Activated T-helper 1 cell treated with anti-CD3 and anti-CD28 coated beads, Interleukin-2, amount 50 U/mL, for 16 hours (primary cell): ENCODE measurements at places on chromosomes 6 and 20.

- DNase-seq: no peak
Observed at GRCh38 chr6:105372142-105372848, 30.6 kb downstream of the PREP start.

- no peak for DNase-seq
Observed at GRCh38 chr6:56807989-56808337, 146.9 kb upstream of the BEND6 start.

GRCh38 chr20:8583012-8583565, 451.0 kb downstream of the PLCB1 start:
- DNase-seq: no peak

GRCh38 chr6:42555477-42556457, 8.1 kb upstream of the UBR2 start:
- DNase-seq: no peak

- no peak for DNase-seq
Observed at GRCh38 chr20:12967932-12968331, 40.8 kb upstream of the SPTLC3 start.
